Natural killer cell treated with Interleukin-12 subunit alpha and Interleukin-12 subunit beta and Interleukin-15 and Interleukin-18, amount 100 ng/mL, for 72 hours (primary cell): ENCODE measurements at places on chromosomes 6 and 20. TPM values are rescaled to one million over a fixed set of nuclear protein-coding genes. Genes with fewer than 3 reads are reported as not detected.

GRCh38 chr6:15989397-15989796 is 139.5 kb upstream of the MYLIP start:
- no peak for DNase-seq

- DNase-seq: no peak
Observed at GRCh38 chr20:58198901-58199355, 29.5 kb downstream of the ANKRD60 start.

Gene FNDC11
- total RNA-seq: 0.39 TPM

Gene TREML2
- 1.5 TPM for total RNA-seq

DNA sequence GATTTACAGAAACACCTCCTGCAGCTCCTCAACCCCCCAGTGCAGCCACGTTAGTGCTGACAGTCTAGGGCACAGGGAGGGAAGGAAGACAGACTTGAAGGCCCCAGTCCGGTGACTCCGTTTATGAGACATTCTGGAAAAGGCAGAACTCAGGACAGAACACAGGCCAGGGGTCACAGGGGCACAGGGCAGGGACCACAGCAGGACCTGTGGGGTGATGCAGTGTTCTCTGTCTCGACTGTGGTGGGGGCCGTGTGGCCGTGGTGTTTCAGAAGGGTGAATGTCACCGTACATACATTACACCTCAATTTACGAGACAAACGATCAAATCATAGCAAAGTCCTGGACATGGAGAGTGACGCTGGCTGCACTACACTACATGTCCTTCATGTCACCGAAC is 11.3 kb downstream of the BHLHE23 start:
- DNase-seq: no peak

DNA sequence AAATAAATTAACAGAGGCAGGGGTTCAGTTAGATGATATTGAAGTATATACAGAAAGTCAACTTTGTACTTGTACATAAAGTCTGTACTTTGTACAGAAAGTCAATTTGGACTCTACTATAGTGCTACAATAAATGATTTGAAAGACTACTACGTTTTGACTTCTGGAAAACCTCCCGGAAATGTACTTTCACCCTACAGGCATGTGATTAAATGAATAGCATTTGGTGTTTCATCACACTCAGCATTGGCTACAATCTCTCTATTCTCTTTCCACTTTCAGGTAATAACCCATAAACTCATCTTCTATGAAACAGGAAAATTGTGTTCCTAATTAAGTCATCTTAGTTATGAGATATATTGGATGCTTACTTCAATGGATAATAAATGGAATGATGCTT is 25.6 kb upstream of the MC3R start:
- DNase-seq: no peak

GRCh38 chr6:150346346-150346745 is 22.5 kb upstream of the IYD start:
- no peak for DNase-seq

Gene CGAS
- 45.5 TPM for total RNA-seq

Gene COL11A2
- total RNA-seq: 1.1 TPM

Gene UBR2
- 31.9 TPM for total RNA-seq

DNA sequence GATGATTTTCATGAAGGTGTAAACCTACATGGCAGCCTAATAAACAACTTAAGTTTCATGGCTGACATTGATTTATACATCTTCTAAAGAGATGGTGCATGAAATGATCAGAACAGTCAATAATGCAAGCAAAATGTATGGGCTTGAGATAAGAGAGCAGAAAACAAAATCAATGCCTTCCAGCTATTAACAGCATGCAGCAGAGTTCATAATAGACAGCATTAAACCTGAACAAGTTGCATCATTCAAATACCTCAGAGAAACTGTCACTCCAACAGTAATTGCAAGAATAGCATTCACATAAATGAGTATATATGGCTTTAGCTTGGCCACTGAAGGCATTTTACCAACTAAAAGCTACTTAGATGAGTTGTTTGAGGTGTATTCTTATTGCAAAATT is 319.6 kb upstream of the ARID1B start:
- no peak for DNase-seq

- DNase-seq: no peak
Observed at GRCh38 chr20:51420111-51420510, 122.4 kb downstream of the NFATC2 start.

DNA sequence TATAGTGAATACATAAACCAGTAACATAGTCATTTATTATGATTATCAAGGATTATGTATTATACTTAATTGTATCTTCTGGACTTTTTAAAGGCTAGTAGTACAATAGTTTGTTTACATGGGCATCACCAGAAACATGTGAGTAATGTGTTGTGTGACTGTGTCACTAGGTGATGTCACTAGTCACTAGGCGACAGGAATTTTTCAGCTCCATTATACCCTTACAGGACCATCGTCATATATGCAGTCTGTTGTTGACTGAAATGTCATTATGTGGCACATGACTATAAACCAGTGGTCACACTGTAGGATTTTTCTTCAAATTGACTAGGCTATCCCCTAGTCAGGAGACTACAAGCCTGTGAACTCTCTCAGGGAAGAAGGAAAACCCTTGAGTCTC is 86.5 kb upstream of the CENPW start:
- no peak for DNase-seq

GRCh38 chr6:138945354-138945753 is 42.7 kb downstream of the REPS1 start:
- no peak for DNase-seq

- DNase-seq: no peak
Observed at GRCh38 chr20:54468082-54468481, 7.3 kb upstream of the DOK5 start.

Gene DEFB132
- not detected for total RNA-seq

GRCh38 chr6:111653979-111654378 is 48.3 kb upstream of the TRAF3IP2 start:
- no peak for DNase-seq

Gene PTCRA
- total RNA-seq: not detected

GRCh38 chr20:15316556-15316955 is 979.1 kb upstream of the FLRT3 start:
- no peak for DNase-seq

- DNase-seq: no peak
Observed at GRCh38 chr6:40882323-40882997, 156.6 kb downstream of the UNC5CL start.

Gene BHLHE23
- not detected for total RNA-seq

GRCh38 chr6:113971741-113972140 is 793 bp upstream of the HDAC2 start:
- no peak for DNase-seq

GRCh38 chr6:142380626-142381025 is 78.8 kb downstream of the ADGRG6 start:
- no peak for DNase-seq

GRCh38 chr6:157669747-157670216 is 153.3 kb upstream of the SNX9 start:
- no peak for DNase-seq

DNA sequence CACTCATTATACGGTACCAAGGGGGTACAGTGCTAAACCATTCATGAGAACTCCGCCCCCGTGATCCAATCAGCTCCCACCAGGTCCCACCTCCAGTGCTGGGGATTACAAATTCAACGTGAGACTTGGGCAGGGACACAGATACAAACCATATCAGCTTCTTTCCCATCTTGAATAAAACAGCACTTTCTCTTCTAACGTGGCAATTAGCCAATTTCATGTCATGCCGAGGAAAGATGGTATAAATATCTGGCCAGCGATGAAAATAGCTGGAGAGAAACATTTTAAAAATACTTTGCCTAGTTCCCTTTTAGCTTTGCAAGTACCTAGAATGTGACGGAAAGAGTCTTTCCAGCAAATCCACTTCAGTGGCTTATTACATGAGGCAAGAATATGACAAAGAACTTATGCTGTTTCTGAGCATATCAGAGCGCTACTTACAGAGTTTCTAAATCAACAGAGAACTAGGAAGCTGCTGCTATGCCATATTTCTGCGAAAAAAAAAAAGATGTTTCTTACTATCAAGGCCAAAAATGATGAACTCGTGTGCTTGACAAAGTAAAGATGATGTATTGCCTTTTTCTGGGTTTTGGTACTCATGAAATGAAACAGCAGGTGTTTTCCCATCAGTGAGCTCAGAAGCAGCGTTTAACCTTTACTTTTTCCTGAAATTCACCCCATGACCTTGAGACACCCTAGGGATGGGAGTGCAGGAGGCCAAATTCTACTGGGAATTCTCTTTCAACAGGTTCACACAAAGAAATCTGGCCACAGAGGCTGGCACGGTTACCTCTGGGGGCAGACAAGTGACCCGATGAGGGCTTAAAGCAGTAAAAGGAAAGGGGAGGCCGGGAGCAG is 37.9 kb downstream of the AGPAT4 start:
- DNase-seq: no peak
